WERI-Rb-1 (cell line): ENCODE measurements at places on chromosomes 12 and 14.

DNA sequence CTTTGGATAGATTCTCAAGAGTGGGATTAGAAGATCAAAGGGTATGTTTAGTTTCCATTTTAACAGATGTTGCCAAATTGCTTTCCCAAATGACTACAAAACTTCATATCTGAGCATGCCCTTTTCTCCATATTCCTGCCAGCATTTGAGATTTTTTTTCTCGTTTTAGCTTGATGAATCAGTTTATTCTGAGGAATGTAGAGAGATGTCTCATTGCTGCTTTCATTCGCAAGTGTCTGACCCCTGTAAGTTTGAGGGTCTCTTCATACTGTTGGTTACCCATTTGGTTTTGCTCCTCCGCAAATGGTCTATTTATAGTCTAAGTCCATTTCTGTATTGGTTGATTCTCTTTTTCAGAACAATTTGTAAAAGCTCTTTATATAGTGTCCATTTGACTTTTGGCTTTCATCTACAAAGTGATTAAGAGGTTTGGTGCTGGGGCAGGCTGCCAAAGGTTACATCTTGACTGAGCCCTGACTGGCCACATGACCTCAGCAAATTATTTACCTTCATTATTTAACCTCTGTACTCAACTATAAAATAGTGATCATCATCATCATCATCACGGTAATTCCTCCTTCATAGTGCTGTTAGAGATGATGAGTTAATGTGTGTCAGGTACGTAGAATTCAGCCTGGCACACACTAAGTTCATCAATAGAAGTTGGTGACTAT lies 33.6 kb downstream of the HCAR2 start:
- DNase-seq: no peak

DNA sequence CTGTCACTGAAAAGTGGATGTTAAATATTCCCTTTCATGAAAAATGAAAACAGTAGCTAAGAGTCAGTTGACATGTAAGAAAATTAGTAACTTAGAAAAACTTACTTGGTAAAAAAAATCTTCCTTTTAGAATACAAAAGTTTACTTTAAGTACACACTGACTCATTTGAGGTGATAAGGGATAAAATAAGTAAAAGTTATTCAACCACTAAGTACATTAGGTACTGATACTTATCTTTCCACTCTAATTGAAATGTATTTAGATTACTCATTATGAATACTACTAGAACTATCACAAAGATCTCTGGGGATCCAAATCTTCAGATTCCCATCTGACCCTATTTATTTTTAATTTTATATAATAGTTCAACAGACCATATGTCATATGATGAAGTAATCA lies 12.2 kb downstream of the SYCP3 start:
- no peak for DNase-seq

DNA sequence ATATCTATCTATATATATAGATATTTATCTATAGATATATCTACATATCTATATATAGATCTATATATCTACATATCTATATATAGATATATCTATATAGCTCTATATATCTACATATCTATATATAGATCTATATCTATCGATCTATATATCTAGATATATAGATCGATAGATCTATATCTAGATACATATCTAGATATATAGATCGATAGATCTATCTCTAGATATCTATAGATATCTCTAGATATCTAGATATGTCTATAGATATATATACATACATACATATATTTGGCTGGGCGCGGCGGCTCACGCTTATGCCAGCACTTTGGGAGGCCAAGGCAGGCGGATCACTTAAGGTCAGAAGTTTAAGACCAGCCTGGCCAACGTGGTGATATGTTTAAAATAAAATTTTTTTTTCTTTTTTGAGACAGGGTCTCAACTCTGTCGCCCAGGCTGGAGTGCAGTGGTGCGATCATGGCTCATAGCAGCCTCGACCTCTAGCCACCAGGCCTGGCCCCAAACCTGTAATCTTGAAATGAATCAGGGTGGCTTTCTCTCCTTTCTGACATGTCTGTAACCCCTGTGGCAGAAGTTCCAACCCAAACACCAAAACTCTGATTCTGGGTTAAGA lies 18.1 kb downstream of the ARPC3 start:
- no peak for DNase-seq

GRCh38 chr12:21354641-21355040 lies 18.1 kb upstream of the IAPP start:
- DNase-seq: no peak

- DNase-seq: no peak
These were observed 46.6 kb upstream of the LTBP2 start for GRCh38 chr14:74658535-74659131.

- DNase-seq: peak; percentile 67
These were observed 55.8 kb upstream of the VRK1 start for GRCh38 chr14:96741151-96741977.

DNA sequence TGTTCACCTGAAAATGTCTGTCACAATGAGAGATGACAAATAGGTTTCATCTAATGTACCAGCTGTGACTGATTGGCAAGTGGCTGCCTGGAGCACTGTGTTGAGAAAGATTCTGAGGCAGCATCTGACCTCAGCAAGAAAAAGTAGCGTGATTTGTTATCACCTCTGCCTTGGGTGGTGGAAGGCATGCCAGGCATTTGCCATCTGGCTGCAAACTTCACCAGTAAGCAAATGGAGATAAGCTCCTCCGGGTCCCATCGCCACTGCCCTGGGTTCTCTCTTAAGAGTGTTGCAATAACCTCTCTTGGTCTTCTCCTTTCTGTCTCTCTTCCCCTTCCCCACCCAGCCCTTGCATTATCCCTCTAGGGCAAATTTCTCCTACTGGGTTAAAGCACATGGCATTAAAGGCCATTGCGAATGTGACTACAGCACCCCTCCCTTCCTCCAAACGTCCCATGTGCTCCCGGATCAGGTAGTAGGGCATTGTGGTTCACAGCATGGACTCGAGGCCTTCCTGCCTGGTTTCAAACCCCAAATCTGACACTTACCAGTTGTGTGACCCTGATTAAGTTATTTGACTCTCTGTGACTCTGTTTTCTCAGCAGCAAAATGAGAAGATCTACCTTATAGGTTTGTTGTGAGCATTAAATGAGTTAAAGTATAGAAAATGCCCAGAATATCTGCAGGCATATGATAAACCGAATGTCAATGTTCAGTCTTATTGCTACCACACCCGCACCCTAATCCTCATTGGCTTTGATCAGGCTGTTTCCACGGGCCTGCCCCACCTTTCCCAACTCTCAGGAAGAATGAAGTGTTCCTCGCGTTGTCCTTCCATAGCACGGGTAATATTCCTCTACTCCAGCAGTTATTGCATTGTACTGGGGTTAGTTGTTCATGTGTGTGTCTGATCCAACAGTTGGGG lies 8.2 kb upstream of the LGALS3 start:
- DNase-seq: no peak

DNA sequence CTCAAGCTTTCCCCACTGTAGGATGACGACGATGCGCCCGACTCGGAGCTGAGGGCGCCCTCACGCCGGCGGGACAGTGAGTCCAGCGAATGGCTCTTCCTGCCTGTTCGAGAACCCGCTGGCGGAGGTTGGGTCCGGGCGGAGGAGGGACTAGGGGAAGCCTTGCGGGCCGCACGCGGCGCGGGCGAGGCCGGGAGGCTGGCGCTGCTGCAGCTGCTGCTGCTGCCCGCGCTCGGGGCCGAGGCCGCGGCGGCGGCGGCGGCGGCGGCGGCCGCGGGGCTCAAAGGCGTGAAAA lies 1.9 kb downstream of the CCDC177 start:
- DNase-seq: no peak

GRCh38 chr12:78028426-78028825 lies 197.7 kb downstream of the NAV3 start:
- DNase-seq: no peak

DNA sequence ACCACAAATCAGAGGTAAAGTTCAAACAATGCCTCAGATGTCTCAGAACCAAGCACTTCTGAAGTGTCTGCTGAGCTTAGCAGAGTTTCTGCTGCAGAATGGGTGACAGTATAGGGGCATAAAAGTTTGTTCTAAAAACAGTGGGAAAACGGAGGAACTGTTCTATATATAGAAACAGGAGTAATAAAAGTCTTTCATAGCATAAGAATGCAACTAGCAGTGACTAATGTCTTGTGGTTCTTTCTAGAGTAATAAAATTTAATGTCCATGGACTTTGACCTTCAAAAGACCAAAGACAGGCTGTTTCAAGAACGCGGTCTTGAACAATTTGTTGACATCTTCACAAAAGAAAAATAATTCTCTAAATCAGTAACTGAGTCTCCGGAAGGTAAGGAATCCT lies 107.5 kb upstream of the FAR2 start:
- DNase-seq: no peak

DNA sequence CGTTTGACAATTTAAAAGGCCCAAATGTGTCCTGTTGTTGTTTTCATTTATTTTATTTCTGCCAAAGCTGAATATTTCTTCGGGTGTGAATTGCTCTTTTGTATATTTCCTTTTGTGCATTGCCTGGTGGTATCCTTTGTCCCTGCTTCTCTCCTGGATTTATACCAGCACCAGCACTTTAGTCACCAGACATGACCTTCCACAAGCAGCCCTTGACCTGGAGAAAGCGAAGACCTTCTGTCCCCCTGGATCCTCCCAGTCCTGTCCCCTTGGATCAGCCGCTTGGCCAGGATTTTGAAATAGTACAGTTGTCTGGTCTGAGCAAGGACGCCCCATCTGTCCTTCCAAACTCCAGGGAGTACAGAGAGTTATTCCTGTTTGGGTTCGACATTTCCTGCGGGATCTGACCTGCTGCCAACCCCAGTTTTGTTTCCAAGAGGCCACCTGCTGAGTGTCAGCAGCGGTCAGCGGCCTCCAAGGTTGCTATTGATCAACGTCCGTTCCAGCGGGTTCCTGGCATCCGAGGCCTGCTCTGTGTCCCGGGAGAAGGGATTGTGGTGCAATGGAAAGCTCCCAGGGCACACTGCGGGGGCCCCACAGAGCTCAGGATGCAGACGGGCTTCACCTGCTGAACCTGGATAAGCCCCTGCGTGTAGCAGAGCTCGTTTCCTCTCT lies 45.1 kb upstream of the CHGA start:
- peak; percentile 73 for DNase-seq

GRCh38 chr12:57111031-57111734 lies at the start of gene STAT6:
STAT6 (minus strand) TSS chr12:57111362; CDS start chr12:57108278, 3,084 bp downstream.
- peak; percentile 36 for DNase-seq

DNA sequence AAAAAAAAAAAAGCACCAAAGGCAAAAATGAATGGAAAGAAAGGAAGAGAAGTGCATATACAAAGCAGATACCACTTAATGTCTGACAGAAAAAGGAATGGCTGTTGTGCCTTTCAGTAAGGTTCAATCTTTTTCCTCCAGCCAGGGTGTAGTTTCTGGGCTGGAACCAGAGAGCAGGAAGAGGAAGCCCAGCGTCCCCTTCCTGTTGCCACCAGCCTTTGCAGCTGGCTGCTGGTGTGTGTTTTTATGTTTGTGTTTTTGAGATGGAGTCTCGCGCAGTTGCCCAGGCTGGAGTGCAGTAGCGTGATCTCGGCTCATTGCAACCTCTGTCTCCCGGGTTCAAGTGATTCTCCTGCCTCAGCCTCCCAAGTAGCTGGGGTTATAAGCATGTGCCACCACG lies 64.6 kb upstream of the LTA4H start:
- DNase-seq: no peak

DNA sequence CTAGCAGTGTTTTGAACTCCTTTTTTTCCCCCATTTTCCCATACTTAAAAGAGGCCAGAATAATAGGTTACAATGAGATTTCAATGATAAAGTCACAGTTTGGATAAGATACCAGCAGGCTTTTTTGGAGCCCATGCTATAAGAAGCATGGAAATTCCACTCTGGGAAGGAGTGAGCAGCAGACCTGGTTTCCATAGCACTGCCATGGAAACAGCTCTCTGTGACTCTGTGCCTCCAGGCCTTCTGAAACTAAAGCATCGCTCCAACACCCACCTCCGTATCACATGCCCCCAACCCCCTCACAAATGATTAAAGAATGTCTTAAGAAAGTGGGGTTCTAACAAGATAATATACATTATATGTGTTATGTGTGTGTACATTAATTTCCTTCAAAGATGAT lies 165.0 kb downstream of the GRIN2B start:
- DNase-seq: no peak

- no peak for DNase-seq
These were observed 22.3 kb upstream of the ITPR2 start for GRCh38 chr12:26855337-26855736.

DNA sequence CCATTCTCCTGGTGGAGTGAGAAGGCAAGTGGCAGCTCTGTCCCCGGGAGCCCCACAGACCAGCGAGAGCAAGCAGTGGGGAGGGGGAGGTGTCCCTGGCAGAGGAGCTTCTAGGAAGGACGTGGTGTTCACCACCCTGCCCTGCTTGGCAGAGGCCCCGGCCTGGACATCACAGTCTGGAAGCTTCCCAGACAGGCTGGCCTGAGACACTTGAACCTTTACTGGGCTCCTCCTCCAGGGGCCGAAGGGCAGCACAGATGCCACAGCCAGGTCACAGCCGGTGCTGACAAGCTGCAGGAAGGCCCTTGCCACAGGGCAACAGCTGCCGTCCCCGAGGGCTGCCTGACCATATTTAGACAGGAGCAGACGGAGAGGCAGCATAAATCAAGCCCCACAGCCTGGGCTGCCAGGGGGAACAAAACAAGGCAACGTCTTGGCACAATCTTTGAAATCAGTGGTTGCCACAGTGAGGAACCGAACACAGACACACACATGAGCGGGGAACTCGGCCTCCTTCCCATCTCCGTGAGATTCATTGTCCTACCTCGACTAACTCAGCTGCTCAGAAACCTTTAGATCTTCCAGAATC lies 28.5 kb downstream of the PRIMA1 start:
- DNase-seq: peak; percentile 84

DNA sequence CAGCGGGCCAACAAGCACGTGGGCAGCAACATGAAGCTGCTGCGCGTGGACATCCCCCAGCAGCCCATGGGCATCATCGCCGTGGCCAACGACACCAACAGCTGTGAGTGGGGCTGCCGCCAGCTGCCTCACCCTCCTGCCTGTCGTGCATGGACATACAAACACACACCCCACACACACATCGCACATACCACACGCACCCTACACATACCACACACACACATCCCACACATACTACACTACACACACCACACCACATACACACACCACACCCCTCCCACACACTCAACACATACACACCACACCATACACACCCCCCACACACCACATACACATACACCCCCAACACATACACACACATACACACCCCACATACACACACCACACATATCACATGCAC lies 25.2 kb upstream of the NXPH4 start:
- no peak for DNase-seq

GRCh38 chr12:109989380-109989779 lies 6.8 kb downstream of the GIT2 start:
- peak; percentile 62 for DNase-seq
